ENCODE measurements at places on chromosomes 1 and 21.

- DNase-seq = peak; percentile 90
Observed at GRCh38 chr1:116474921-116475849, 95.6 kb downstream of the CD58 start.

DNA sequence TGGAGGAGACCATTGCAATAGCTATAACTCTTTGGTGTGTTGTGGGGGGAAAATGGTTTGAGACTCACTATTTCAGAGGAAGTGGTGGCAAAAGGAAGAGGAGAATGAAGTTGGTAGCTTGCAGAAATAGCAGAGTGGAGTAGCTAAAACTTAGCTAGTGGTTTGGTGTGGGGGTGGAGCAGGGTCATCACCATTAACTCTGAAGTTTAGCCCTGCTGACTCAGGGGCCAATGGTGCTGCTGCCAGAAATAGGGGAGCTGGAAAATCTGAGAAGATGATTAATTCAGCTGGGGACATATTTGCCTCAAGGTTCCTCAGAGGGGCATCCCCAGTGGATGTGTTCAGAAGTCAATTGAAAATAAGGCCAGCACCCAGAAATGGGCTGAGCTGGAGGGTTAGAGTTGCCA, 65.4 kb downstream of the RUNX1 start:
- DNase-seq = no peak

DNA sequence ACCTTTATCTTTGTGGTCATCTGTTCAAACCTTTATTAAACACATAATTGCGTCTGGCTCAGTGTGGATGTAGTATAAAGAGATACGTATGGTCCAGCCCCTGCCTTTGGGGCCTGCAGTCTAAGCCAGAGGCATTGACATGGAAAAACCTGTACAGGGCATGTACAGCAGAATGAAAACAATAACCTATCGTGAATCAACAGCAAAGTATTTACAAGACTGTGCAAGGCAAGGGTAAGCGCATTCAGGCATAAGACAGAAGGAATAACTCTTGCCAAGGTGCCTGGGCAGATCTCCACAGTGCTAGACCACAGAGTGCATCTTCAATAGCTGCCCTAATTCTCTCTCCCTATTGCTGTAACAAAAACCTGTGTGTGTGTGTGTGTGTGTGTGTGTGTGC, 35.5 kb downstream of the KIRREL1 start:
- no peak for DNase-seq

DNA sequence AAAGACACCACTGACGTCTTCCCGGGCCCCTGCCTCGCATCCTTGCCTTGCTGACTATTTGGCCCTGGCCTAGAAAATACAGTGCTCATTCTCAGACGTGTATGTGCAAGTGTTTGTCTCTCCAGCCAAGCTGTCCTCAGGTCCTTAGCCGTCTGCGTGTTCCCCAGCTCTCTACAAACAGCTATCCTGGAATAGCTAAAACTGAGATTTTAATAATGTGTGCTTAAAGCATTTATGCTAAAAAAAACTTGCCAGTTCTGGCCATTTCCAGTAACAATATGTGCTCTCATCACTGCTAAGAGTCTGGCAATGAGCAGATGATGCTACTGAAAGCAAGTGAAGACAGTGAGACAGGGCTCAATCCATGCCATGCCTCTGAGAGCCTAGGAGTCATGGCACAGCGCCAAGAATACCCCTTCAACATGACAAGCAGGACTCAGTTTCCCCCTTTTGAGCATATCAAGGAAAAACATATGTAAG, 55.7 kb downstream of the IRF2BP2 start:
- no peak for DNase-seq

DNA sequence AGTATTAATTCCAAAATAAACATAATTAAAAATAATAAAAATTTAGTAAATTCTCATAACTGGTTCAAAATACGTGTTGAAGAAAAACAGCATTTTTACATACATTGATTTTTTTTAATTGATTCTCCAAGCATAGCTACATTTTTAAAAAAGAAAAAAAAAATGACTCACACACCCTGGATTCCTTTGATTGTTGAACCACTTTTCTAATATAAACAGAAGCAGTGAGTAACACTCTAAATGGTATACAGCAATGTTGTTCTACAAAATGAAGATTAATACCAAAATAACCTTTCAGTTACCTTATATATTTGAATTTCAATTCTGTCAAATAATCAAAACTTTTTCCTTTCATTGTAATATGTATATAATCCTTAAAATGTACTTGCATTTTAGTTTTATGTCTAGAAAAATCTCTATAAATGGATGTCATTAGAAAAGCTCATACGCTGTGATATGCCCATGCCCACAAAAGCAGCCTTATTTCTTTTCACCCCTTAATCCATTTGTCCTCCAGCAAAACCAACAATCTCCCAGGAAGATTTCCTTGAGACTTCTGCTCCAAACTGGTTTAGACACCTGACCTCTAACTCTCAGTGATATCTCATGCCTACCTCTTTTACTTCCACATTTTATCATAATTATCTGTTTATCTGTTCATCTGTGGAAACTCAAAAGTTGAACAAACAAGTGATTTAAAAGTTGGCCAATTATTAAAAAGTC, 246.4 kb upstream of the NR5A2 start:
- DNase-seq = no peak

DNA sequence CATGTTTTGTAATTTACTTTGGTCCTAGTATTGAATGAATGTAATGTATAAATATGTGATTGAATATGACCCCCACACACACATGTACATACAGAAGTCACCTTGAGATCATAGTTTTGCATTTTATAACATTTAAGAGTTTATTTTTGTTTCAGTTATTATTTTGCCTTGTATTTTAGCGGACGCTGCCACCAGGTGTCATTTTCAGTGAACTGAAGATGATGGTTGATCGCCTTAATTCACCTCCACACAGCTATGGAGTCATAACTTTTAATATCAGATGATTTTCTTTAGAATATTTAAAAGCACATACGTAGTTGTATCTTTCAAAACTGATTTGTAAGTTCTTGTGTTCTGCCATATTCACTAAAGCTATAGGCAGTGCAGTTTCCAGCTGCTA, 130.4 kb downstream of the DYRK1A start:
- DNase-seq = no peak

- no peak for DNase-seq
Observed at GRCh38 chr1:6162773-6163172, 17.3 kb downstream of the CHD5 start.

DNA sequence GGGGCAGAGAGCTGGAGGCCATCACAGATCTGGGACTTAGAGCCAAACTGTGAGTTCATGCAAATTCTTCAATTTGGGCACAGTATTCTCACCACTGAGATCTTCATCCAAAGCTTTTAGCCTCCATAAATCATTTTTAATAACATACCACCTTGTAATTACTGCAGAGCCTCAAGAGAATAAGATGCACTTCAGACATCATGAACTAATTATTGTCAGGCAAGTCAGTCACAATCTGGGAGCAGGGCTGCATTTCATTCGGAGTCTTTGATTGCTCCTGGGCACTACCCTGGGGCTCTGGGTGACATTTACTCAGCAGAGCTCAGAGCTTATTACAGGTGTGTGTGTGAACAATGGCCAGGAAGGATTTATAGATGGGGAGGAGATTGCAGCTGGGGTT, 623.7 kb downstream of the PTPRU start:
- DNase-seq = no peak

GRCh38 chr1:223834660-223835263, 11.0 kb downstream of the TP53BP2 start:
- no peak for DNase-seq

All from mucosa of gallbladder (tissue), 1 donor.